ENCODE measurements at places on chromosomes 5 and 9.

GRCh38 chr9:29397148-29397547 lies 1823.9 kb upstream of the C9orf72 start:
- no peak for DNase-seq

DNA sequence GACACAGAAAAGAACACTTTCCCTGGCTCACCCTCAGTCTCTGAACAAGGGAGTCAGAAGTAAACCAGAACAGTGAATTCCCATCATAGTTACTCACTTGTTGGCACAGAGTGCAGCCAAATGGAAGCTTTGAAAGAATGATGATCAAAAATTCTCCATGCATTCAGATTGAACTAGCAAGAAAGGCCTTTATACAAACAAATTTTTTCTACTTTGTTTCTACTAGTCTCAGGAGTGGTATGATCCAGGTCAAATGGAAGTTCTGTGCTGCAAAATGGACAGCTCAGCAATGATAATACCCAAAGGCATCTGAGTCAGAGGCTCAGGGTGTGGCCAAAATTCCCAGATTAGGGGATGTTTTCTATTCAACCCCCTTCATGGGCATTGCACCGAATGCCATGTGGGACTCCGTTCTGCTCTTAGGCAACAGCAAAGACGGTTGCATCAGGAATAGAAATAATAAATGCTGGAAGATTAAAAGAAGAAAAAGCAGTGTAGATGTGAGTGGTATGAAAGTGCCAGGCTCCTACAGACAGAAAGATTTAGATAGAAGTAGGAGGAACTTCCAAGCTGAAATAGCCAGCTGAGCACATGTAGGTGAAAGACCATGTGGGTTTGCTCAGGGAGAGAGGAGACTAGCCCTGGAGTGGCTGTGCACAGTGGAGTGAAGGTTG lies 24.0 kb upstream of the ASPN start:
- DNase-seq = no peak

GRCh38 chr9:114000063-114000454 lies 78.0 kb downstream of the AMBP start:
- DNase-seq = no peak

DNA sequence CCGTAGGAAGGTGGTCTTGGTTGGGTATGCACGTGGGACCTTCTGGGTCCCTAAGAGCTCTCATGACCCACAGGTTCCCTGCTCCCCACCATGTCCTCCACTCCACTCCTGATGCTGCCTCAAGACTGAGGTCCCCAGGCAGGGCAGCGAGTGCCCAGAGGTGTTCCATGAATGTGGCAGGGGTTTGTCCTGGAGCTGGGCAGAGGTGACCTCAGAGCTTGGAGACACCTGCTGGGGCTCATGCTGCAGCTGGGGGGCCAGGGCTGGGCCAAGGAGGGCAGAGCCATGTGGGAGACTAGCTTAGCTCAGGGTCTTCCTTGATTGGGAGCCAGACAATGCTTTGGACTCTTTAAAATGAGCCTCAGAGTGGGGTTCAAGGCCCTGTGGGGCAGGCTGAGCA lies 74.0 kb upstream of the PITX1 start:
- DNase-seq = no peak

DNA sequence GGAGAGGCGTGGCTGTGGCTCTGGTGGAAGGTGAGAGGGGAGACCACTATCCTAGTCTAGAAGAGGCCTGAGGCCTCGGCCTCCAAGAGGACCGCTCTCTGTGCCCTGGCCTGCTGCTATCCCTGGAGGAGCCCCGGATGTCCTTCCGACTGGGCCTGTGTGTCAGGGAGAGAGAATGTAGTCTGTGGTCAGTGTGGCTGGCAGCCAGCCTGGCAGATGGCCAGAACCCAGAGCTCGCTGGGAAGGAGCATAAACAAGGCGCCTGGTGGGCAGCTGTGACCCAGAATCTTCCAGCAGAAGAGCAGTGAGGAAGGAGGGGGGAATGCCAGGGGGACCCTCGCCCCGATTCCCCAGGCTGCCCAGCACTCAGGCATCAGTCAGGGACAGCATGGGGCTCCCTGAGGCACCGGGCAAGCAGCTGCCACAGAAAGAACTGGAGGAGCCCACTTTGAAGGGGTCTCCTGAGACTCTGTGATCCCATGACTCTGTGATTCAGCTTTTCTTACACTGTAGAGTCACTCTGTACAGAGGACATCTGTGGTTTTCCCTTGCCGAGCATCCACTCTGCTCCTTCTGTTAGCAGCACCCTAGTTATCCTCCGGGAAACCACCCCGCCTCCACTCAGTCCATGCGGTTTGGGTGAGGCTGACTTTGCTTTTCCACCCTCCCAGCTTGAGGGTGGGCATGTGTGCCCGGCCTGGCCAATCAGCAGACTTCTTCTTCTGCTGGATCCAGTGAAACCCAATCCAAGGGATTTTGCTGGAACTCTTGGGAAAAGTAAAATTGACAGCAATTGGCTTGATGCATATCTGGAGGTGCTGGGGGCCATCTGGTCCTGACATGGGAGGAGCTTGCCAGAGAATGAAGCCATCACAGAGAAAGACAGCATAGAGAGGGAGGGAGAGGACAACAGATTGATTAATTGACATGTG lies 46.2 kb upstream of the PWWP2A start:
- DNase-seq = peak; percentile 97

DNA sequence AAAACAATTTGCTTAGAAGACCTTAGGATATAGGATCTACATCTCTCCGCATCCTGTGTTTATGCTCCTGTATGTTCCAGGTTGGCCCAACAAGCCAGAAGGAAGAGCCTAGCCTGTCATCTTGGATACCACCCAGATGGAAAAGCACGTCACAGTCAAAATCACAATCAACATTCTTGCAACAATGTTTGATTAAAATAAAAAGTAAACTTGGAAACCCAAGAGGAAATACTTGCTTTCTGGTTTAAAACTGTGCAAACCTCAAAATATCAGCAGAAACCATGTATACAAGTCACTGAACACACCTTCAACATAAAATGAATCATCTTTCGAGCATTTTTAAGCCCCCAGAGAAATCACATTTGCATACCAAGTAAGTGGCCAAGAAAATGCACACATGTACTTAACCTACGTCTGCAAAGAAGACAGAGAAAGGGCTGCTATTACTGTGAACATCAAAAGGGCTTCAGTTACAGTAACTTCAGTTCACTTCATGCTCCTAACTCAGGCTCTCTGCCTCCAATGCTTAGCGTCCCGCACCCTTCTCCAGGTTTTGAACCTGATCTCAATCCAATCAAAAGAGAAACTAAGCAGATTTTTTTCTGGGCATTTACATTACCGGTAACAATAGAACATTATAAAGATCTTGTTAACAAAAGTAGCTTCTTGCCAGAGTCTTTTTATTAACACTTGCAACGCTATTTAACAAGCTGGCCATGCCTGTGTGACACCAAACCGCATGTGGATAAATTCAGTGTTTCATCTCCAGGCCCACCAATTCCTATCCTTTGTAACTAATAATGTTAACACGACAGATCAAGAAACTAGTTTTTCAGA lies 1.3 kb downstream of the ENC1 start:
- DNase-seq = no peak

DNA sequence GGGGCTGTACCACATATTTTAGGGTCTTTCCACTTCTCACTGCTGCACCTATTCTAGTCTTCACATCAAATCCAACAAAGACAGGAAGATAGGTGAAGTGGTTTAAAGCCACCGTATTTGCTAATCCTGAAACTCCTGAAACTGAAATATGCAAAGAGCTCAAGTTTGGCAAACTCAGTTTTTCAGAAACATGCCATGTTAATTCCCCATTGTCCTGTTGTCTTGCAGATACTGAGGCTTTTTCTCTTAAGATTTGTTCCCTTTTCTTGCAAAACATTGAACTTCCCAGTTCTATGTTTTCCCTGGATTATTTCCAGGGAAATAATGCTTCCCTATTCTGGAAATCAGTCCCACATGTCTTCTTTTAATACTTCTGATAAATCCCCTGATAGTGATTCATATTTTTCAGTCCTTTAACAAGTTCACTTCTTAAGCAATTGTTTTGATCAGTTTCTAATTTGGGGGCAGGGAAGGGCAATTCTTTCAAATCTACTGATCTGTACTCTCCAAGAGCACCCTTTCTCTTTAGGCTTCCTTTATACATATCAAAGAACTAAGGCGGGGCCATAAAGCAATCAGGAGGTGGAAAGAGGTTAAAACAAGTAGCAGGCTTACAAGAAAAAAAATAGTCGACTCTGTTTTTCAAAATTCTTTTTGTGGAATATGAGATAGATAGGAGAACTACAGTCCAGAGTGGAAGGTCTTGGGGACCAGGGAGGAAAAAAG lies 648.5 kb downstream of the BNC2 start:
- no peak for DNase-seq

GRCh38 chr5:53814819-53815218 lies 254.4 kb downstream of the NDUFS4 start:
- DNase-seq = no peak

DNA sequence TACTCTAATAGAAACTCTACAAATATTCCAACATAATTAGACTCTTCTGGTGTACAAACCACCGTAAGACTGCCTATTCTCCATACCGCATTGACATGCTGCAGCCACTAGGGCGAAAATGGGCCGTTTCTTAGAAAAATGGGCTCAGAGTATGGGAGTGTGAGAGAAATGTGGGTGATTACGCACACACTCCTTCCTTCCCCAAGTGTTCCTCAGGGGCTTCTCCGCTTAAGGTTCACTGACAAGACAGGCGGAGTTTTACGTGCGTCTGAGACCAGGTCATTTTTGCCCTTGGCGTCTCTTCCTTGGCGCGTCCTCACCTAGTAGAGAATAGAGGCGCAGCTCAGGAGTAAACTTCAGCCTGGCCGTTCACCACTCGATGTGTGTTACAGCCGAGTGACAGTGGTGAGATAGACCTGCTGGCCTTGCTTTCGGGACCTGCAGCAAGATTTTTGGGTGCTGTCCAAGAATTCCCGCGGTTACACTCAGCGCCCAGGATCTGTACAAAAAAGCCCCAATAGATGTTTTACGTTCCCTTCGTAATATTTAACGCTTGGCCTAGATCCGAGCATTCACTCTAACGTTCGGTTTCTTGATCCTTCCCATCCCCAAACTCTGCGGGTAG lies 1.8 kb upstream of the NTRK2 start:
- no peak for DNase-seq

- DNase-seq = no peak
Observed at GRCh38 chr5:84724683-84725082, 340.0 kb upstream of the EDIL3 start.

- no peak for DNase-seq
Observed at GRCh38 chr5:15700373-15700772, 200.4 kb downstream of the FBXL7 start.

DNA sequence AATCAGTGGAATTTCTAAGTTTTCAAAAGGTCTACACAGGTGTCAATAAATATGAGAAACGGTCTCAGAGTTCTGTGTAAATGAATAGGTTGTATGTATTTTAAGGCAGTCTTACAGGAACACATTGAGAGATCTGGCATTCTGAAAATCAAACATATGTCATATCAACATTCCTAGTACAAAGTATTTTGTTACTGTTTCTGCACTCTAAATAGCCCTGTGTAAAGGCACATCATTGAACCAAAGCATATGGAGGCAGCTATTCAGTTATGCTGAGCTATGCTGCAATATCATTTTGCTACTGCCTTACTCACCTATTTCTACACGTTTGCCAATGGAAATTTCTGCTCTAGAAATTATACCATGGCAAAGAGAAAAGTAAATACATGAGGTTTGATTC lies 379.1 kb downstream of the KIAA0825 start:
- no peak for DNase-seq

- DNase-seq = no peak
Observed at GRCh38 chr5:17182981-17183380, 34.5 kb upstream of the BASP1 start.

DNA sequence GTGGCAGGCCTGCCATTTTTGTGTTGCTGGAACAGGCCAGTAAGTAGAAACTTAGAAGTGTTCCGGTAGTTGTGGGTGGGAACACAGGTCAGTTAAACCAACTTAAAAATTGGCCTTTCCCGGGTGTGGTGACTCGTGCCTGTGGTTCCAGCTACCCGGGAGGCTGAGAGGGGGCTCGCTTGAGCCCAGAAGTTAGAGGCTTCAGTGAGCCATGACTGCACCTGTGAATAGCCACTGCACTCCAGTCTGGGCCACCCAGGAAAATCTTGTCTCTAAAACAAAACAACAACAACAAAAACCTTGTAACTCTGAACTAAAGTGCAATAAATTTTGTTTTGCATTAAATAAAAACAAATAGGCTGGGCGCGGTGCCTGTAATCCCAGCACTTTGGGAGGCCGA lies 1.4 kb upstream of the NHP2 start:
- DNase-seq = no peak

- no peak for DNase-seq
Observed at GRCh38 chr5:112908854-112909253, 13.2 kb downstream of the REEP5 start.

DNA sequence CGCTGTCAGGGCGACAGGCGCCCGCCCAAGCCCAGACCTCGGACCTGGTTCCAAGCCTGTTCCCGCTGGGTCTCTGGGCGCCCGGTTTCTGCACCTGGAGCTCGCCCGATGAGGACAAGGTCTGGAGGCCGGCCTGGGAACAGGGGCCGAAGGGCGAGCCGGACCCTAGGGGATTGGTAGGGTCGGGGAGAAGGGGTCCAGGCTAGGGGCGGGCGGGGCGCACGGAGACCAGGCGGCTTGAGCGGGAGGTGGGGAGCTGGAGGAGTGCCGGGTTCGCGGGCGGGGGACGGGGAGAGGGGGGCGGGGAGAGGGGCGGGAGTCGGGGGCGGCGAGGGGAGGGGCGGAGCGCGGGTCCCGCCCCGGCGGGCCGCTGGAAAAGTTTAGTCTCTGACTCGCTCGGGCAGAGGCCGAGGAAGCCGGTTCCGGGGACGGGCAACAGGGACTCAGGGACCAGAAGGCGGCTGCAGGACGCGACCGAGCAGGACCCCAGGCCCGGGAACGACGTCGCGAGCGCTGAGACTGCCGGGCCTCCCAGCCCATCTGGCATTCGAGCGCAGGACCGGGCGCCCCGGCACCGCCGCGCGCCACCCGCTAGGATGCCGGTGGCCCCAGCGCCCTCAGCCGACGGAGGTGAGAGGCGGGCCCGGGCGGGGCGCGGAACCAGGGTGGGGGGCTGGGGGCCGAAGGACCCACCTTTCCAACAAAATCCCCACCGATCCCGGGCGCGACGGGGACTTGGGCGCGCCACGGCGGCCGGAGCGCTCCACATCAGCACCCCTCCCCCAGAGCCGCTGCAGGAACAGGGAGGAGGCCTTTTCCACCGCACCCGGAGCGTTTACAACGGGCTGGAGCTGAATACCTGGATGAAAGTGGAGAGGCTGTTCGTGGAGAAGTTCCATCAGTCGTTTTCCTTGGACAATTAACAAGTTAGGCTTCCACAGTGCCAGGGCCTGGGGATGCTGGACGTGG lies at the start of gene S1PR3:
S1PR3 (plus strand) TSS at position 403 of the 969 bp plus-strand sequence. CDS start 9,733 bp downstream, outside the sequence.
- DNase-seq = peak; percentile 45

DNA sequence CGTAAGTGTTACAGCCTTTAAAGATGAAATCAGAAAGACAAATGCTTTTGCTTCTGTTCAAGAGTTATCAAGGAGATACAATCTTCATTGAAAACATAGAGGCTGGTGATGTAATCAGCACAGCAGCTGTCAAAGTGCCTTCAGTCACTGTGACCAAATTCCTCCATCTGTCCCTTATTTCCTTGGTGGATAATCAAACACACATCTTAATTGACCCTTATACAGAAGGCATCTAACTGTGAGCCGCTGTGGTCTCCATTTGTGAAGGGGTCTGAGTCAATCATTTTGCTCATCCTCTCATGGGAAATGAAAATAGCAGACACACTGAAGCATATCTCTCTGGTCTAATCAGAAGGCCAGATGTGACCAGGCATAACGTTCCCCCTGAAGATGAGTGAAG lies 130.1 kb upstream of the TLR4 start:
- DNase-seq = no peak

GRCh38 chr5:167030500-167031120 lies 1260.8 kb upstream of the WWC1 start:
- DNase-seq = no peak

- no peak for DNase-seq
Observed at GRCh38 chr5:107457138-107457537, 213.6 kb downstream of the EFNA5 start.

Data from HTR-8/SVneo (cell line).